Heart right ventricle (tissue), 16 donors: ENCODE measurements at places on chromosomes 2 and 18.

DNA sequence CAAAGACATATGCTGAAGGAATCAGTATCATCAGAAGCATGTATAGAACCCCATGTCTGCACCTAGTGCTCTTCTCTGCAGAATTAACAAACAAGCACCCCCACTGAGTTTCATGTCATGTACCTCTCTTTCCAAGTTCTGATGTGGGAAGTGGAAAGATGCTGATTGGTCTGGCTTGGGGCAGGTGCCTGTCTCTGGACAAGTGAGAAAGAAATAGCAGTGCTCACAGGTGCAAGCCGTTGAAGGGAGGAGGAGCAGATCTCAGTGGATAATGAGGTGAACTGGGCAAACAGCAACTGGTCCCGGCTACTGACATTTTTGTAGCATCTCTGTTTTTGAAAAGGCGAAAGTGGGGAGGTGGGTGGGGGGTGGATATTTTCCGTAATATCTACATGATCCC is 17.5 kb upstream of the ACVR1 start:
- DNase-seq: no peak

DNA sequence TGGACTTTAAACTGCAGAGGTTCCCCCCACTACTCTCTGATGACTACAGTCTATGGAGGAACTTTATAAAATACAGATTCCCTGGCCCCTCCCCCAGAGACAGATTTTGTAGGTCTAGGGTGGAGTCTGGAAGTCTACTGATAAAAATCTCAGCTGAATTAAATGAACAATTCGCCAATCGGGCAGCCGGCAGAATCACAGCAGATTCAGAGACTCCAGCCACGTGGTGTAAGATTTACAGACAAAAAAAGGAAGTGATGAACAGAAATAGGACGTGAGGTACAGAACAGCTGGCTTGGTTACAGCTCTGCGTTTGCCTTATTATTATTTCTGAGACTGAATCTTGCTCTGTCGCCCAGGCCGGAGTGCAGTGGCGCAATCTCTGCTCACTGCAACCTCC is 21.4 kb upstream of the MTA3 start:
- DNase-seq: no peak

- DNase-seq: no peak
Observed at GRCh38 chr2:203383038-203383437, 54.8 kb downstream of the ABI2 start.

- no peak for DNase-seq
Observed at GRCh38 chr2:109466674-109467575, 146.8 kb downstream of the SEPTIN10 start.

- DNase-seq: no peak
Observed at GRCh38 chr2:47554311-47554905, 151.5 kb downstream of the MSH2 start.

GRCh38 chr2:60552078-60552850 is 1.2 kb downstream of the BCL11A start:
- no peak for DNase-seq

- DNase-seq: no peak
Observed at GRCh38 chr2:237675316-237675715, 47.9 kb downstream of the LRRFIP1 start.

DNA sequence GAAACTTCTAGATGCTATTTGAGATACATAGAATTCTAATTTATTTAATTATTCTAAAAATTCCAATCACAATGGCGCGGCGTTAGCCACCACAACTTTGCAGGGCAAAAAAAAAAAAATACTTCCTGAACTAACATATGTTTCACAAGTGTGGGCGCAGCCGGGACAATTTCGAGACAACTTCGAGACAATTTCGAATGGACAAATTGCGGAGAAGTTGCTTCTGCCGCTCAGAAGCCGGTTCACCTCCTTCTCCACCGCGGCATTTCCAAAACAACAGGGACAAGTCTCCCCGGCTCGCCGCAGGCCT is 842 bp downstream of the PAX3 start:
- DNase-seq: no peak

DNA sequence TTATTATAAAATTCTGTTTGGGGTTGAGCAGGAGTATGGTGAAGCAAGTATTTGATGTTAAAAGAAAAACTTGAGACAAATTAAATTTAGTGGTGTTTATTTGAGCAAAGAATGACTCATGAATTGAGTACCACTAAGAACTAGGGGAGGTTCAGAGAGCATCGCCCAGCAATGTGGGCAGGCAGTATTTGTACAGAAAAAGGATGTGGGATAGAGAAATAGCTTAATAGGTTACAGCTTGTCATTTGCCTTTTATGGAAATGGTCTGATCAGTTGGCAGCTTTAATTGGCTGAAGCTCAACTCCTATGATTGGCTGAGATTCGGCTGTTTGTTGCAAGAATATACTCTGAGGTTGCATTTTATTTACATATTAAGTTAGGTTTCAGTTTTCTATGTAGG is 68.2 kb downstream of the LRATD1 start:
- no peak for DNase-seq

DNA sequence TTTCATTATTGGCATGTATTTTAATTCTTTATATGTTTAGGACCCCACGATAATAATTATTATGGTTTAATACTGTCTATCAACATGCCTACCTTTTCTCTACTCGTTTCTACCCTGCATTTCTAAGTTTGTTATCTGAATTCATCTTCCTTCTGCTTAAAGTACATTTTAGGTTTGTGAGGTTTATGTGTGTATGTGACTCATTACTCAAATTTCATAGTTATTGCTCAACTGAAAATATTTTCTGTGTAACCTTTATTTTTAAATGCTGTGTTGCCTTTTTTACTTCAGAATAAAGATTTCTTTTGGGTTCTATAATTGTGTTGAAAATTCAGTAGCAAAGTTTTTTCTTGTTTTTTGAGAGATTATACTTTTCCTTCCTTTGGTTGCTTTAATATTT is 933.9 kb upstream of the LRRTM1 start:
- DNase-seq: no peak

DNA sequence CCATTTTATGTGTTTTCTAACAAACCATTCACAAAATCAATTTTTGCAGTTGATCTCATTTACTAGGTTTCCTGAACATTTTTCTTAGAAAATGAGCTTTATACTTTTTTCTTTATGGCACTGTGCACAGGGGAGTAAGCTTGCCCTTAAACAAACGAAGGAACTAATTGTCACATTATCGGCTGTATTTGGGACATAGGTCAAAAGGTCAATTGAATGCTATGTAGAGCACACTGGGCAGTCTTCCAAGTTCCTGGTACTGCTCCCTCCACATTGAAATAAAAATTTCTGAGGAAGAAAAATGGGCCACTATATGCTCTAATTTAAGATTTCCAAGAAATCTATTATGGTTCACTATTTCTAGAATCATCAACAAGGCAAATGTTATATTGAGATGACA is 93.6 kb upstream of the TMEFF2 start:
- no peak for DNase-seq

DNA sequence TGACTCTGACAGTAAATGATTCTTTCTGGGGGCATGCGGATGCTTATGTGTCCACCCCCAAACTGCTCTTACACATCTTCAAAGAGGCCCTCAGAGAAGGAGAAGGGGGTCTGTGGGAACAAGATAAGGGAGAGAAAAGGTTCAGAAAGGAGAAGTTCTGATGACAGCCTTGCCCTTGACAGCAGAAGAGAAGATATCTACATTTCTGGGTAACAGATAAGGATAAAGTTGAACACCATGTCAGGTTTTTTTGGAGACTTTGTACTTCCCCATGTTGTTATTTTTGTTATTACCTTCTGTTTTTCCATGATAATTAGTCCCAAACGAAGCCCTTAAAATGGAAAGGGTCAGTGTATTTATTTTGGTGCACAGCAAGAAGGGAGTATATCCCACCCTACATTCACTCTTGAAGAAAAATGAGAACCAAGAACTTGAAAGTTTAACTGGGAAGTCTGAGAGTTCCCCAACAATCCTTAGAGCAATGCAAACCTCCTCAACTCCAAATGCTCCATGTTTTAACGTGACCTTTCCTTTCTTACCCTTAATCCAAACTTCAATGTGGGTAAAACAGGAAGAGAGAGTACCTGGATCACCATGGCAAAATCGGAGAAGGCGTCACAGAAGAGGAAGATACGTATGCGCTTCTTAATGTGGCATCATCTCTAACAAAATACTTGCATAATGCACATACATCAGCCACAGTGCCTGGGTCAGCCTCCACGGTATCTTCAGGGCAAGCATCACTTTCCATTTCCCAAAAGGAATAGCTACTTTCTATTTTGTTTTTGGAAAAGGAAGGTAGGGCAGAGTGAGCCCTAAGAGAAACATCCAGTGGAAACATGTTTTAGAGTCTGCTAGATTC is 264.6 kb upstream of the STON1 start:
- no peak for DNase-seq

- no peak for DNase-seq
Observed at GRCh38 chr2:5685225-5685624, 7.0 kb upstream of the SOX11 start.

DNA sequence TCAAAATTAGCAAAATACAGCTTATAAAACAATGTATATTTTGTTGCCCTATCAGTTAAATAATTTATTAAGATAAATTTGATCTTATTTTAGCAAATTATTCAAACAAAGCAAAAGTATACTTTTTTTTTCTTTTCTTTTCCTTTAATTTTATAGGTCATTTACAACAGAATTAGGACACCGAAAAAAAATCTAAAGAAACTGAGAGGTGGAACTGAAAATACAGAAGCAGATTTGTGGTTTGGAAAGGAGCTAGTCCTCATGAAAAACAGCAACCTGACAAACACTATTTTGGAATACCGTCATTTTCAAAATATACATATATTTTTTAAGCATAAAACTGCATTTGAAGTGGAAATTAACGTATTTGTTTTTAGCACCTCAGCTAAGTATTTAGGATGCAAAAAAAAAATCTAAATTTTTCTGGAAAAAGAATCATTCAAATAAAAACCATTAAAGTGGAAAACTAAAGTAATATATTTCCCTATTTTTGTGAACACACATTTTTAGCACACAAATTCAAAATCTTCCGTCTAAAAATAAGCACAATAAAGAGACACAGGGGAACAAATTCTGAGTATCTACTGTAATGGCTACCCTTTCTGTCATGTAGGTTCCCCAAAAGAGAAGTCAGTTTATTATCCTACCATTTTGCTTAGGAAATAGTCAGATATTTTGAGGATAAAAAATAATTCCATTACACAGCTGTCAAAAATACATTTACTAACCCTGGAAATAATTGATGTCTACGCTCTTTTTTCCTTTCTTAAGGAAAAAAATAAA is 2.7 kb downstream of the CCDC88A start:
- DNase-seq: no peak

DNA sequence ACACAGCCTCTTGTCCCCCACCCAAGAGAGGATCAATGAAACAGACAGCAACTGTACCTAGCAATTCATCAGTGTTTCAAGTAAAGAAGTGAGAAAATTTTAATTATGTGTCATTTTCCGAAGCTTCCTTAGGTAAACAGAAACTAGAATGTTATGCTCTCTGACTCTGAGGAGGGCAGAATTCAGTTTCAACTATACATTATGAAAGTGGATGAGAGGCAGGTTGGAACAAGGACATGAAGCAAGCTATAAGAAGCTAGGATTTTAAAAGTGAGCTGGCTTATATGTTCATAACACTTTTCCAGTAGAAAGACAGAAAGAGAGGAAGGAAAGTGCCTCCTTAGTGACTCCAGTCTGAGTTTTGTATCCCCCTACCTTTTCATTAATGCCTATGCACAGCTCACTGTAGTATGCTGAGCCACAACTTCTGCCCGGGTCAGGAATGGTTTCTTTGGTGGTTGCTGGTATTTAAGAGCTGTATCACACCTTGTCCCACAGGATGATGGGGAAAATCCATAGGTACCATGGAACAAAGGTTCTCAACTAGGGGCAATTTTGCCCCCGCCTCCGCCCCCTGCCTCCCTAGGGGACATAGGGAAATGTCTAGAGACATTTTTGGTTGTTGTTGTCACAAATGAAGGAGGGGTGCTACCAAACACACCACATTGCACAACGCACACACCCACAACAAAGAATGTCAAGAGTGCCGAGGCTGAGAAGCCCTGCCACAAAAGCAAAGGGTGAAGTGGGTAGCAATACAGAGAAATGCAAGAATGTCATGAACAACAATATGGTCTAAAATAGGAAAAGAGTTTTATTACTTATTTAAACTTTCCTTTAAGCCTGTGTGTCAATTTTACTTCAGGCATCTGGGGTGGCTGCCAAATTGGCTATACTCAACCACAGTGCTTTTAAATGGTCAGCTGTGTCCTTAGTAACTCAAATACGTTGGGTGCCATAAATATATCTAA is 161.0 kb upstream of the ZFP36L2 start:
- no peak for DNase-seq

- no peak for DNase-seq
Observed at GRCh38 chr18:62898359-62898758, 183.0 kb downstream of the PHLPP1 start.

DNA sequence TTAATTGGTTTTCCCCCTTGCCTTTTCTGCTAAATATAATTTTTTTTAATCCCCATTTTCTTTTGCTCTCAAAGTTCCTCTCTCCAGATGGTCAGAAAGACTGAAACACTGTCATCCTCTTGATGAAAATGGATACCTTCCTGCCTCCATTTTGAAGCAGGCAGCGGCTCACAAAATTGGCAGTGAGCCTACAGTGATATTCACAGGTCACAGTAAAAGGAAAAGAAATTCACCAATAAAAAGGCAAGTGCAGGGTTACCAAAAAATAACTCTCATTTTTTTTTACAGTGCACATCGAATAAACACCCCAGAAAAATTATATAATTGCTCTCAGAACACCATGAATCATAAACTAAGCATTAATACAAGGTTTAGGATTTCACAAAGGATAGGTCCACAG is 307.5 kb downstream of the TCF4 start:
- no peak for DNase-seq

- DNase-seq: no peak
Observed at GRCh38 chr2:44833171-44834069, 108.1 kb upstream of the SIX3 start.

- no peak for DNase-seq
Observed at GRCh38 chr2:20419752-20420151, 27.1 kb upstream of the RHOB start.

- no peak for DNase-seq
Observed at GRCh38 chr2:10519394-10519740, 71.2 kb upstream of the ODC1 start.

- no peak for DNase-seq
Observed at GRCh38 chr2:177682836-177683660, 290.5 kb downstream of the AGPS start.

DNA sequence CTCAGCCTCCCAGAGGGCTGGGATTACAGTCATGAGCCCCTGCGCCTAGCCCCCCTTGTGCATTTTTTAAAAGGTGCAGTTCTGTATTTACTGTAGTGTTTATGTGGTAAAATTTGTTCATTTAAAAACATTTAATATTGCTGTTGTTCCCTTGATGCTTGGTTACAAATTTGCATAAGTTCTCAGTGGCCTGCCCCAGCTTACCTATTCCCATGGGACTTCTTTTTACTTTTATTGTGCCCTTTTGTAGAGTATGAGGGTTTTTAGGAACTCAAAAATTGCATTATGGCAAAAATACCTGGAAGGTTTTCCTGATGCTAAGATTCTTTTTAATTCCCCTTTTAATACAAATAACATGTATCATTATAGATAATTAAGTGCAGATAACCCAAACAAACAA is 63.0 kb downstream of the DGKD start:
- DNase-seq: no peak

GRCh38 chr2:226995625-226996041 is 159.8 kb downstream of the RHBDD1 start:
- DNase-seq: peak; percentile 9
